ENCODE measurements at places on chromosomes 5 and 9.

DNA sequence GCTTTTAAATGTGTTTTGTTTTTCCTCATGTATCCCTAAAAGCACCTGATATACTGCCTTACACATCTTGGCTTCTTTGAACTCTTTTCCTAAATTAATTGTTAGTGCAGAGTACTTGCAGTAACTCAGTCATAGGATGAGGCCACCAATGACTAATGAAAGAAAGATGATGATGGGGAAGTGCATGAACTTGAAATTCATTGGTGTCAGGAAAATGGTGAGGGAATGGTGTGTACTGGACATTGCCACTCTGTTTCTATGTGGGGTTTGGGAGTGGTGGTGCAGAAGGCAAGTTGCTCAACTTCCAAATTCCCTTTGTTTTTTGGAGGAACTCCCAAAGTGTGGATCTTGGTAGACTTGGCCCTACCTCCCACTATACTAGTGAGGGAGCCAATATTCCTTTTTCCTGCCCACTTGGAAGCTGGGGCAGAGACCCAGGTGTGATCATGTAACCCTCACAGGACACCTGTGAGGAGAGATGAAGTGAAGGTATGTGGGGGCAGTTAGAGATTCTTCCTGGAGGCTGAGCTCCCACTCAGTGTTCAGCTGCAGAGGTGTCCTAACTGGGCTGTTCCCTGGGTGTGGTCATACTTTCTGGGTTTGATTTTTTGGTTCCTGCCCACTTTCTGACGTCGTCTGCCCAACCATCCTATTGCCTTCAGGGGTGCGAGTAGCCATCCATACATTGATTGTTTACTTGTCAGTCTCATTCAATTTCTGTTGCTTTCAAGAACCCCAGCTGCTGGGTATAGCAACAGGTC is 298.5 kb downstream of the MAST4 start:
- no peak for DNase-seq

DNA sequence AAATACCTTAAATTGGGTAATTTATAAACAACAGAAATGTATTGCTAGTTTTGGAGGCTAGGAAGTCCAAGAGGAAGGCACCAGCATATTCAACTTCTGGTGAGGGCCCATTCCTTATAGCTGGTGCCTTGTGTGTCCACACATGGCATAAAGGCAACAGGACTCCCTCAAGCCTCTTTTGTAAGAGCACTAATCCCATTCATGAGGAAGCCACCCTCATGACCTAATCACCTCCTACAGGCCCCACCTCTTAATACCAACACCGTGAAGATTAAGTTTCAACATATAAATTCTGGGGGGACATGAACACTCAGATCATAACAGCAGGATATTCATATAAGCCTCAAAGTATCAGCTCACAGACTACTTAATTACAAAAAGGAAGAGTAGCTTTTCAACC is 4.0 kb upstream of the PLAC8L1 start:
- no peak for DNase-seq

DNA sequence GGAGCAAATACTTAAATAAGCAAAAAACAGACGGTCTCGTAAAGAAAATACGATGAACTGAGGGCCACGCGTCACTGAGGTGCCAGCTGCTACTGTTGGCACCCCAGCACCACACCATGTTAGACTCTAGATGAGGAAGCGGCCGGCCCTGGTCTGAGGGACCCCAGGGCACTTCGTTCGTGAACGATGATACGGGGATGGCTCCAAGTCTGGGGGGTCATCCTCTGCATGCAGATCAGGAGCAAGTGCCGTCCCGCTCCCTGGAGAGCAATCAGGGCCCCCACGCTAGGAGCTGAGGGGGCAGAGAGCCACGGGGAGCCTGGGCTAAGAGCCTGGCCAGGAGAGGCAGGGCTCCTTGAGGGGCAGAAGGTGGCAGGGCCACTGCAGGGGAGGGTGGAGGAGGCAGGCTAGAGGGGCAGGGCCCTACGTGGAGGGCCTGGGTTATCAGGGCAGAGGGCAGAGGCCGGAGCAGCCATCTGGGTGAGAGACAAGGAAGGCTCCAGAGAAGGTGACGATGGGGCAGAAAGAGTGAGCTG is 24.1 kb downstream of the SARDH start:
- no peak for DNase-seq

GRCh38 chr5:74289238-74289637 is 351.3 kb downstream of the ENC1 start:
- no peak for DNase-seq

- no peak for DNase-seq
These were observed 113.2 kb downstream of the GCNT1 start for GRCh38 chr9:76572151-76572550.

GRCh38 chr5:19676895-19677294 is 311.1 kb downstream of the CDH18 start:
- DNase-seq, result no peak

- no peak for DNase-seq
These were observed 1158.0 kb downstream of the MAT2B start for GRCh38 chr5:164663198-164663989.

DNA sequence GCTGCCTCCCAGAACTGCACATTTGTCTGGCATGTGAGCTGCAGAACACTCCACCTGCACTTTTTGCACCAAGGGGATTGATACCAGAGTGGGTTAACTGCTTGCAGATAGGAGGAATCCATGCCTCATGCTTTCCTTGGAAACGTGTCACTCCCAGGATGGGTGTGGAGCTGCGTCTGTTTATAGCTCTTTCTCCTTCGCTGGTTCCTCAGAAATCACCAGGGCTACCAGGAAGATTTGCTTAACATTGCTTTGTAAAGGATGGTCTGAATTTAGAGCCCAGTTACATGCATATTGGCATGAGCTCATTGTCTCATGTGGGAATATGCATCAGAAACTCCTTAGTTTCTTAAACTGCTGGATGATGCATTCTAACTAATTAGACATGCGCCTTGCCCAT is 234.6 kb downstream of the GADD45G start:
- DNase-seq, result no peak

DNA sequence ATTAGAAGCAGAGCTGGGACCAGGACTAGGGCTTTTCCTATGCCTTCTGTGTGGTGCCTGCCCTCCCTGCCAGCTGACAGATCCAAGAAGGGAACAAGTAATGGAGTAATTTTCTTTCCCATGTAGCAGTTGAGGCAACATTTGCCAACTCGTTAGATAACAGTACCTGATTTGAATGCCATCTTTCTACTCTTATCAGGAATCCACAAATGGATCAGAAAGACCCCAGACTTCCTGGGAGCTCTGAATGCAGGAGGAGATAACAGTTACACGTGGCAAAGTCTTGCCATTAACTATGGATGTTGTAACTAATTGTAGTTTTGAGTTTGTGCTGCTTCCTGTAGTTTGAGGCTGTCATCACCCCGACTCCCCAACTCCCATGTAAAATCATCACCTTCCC is 39.2 kb downstream of the RCL1 start:
- DNase-seq, result no peak

GRCh38 chr9:89919171-89919681 is 314.4 kb downstream of the GADD45G start:
- no peak for DNase-seq

GRCh38 chr5:180553530-180553929 is 37.8 kb downstream of the SCGB3A1 start:
- DNase-seq, result no peak

DNA sequence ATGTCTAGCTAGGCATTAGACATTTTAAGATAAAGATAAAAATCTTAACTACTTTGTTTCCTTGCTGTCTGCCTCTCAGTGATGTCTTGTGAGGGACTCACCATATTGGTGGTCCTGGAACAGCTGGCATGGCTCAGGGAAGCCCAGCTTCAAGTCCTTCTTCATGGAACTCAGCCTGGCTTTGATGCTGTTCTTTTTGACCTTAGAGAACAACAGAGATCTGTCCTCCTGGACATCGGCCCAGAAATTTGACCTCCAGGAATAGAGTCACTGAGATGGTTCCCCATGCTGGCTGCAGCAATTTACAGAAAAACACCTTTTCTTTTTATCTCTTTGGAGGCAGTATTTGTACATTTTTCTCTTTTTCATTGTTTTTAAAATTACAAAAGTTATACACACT is 235.5 kb upstream of the WWC1 start:
- no peak for DNase-seq

DNA sequence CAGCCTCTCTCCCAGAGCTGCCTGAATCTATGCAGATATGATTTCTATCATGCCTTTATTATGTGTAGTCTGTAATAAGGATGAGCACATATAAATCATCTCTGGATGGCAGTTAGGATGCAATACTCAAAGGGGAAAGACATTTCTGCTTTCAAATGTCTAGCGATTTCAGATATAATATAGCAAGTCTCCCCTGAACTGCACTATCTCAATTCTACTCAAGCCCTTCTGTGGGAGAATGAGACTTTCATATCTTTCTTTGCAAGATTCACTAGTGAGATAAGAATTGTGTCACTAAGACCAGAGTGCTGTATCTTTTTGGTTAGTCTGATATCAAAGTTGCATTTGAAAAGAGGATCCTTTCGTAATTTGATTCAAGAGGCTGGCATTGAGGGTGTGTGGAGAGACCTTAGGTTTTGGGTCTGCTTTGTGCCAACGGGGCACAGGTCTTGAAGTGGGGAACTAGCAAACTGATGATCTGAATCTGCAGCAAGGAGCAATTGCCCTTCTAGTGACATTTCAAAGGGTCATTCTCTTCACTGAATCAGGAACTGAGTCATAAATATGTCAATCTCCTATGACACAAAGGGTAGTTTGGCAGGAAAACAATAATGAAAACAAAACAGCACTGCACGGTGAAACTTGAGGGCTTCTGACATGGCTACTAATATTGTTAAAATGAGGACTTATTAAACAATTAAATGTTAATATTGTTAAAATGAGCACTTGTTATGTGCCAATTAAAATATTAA is 305.5 kb upstream of the CLINT1 start:
- DNase-seq, result no peak

GRCh38 chr5:140169410-140169809 is 5.6 kb upstream of the CYSTM1 start:
- no peak for DNase-seq

- DNase-seq, result no peak
These were observed 22.4 kb downstream of the MACIR start for GRCh38 chr5:103280967-103281366.

DNA sequence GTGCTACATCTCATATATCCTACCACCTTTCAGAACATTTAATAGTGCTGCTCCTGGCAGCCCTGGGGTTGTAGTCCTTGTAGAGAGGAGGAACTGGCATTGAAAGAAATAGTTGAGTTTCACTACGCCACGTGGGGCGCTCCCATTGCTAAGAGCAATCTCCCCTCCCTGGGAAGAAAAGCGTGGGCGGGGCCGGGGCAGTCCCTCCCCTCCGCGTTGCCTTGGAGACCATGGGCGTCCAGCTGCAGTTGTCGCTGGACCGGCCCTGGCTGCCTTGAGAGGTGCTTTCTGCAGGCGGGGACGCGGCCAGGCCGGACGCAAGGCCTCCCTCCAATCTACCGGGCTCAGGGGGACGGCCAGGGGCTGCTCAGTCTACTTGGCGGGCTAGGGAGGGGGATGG is 368 bp upstream of the CCDC180 start:
- no peak for DNase-seq
